LoVo (cell line): ENCODE measurements at places on chromosomes 1 and 21.
A peak's percentile ranks its signal among the peaks of the same experiment; 100 is the strongest.

DNA sequence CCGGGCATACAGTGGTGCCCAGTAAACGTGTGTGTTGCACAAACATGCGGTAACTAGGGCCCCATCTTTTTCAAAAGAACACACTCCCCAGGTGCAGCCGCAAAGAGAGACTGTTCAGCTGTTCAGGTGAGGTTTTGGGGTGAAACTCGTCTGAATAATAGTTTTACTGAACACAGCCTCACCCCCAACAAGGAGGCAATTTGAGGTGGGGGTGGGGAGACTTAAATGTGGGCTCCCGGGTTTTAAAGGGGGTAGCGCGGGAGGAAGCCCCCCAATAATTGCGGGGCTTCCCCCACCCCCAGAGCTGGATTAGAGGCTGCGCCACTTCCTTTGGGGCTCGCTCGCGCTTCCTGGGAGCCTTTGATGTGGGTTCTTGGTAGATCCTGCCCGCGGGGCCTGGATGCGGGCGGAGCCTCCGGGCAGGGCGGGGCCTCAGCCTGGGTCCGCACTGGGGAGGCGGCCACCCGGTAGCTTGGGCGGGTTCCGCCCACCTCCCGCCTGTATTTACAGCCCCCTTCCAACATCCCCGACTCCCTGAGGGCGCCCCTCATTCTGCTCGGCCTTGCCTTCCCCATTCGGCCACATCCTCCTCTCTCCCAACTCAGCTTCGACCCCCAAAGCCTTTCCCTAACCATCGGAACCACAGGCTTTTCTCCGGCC is 6.4 kb upstream of the EPHA2 start:
- peak; percentile 70 for DNase-seq

- no peak for DNase-seq
Measured at GRCh38 chr1:77834771-77835334, 53.6 kb upstream of the NEXN start.

- DNase-seq = no peak
Measured at GRCh38 chr1:25695090-25695770, 78.6 kb downstream of the MAN1C1 start.

DNA sequence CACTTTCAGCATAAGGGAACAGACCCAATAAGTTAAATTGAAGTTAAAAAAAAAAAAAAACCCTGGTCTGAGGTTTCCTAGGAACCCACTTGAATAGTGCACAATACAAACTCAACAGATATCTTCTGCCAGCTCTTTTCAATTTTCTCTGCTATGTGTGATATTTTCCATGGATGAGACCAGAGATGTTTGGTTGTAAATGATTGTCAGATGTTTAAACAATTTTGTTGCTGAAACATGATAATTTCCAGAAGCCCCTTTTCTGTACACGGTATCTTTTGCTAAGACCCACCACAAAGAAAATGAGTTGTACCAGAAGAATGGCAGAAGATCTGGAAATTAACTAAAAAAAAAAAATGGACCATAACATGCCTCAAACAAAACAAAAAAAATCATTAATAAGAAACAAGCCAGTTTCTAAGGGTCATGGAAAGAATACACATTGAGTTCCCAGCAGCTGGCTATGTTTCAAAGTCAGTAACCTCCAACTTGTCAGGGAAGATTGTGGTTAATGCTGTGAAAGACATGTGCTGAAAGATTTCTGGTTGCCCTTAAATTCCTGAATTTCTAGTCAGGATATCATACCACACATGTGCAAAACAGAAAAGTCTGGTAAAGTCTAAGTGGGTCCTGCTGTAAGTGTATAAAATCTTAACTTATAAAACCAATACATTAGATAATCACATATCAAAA is 35.6 kb upstream of the MGST3 start:
- no peak for DNase-seq

- DNase-seq = no peak
Measured at GRCh38 chr1:89610457-89611011, 22.4 kb upstream of the LRRC8C start.
